Stimulated activated CD8-positive, alpha-beta memory T cell treated with anti-CD3 and anti-CD28 coated beads, Interleukin-12 subunit alpha, Interleukin-12 subunit beta, amount 100 ng/mL, for 1 hour (primary cell): ENCODE measurements at places on chromosomes 7 and 10.

DNA sequence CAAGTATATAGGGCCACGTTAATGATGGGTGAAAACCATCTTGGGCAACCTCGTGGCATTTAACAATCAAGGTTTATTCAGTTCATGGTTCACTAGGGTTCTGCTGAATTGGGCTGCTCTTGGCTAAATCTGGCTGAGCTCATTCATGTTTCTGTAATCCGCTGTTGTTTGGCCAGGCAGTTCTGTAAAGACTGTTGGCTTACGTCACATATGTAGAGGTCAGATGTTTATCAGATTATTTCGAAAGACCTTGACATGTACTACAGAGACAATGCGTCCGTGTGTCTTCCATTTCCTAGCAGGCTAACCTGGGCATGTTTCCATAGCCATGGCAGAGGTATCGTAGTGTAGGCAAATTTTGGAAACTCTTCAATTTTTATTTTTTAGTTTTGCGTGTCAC is 190.0 kb upstream of the ZWINT start:
- DNase-seq, result no peak

- no peak for DNase-seq
These were observed 765 bp downstream of the WBP1L start for GRCh38 chr10:102744374-102745051.

GRCh38 chr10:21304608-21305007 is 220.9 kb downstream of the SKIDA1 start:
- no peak for DNase-seq

- DNase-seq, result no peak
These were observed 52.8 kb downstream of the COBL start for GRCh38 chr7:51263631-51264484.

DNA sequence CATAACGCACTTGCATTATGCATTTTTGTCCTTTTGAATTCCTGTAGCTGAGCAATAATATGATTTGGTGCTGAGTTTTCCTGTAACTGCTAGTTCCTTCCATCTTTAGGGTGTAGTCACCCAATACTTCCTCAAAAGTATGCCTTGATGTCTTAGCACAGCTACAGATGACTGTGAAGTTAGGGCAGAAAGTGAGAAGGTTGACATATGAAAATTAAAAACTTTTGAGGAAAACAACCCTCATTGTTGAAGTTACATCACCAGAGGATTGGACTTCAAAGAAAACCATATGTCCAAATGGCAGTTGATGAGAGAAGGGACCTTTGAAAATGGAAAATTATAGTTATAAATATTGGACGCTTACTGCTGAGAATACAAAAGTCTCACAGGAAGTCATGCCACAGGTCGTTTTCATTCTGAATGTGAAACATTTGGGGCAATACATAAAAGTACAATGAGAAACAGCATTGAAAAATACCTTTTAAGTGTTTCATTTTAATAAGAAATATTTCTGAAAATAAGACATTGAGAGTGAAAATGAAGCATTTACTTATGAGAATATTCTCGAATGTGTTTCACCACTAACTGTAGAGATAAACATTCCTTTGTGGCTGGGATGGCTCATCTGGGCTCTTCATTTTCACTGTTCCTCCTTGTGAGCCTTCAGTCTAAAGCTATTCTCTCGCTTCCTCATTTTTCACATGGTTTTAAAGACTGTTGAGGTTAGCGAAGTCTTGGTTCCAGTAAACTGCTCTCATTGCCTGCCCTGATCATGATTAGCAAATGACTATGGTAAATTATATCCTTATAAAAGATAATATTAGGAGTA is 61.4 kb upstream of the NME8 start:
- DNase-seq, result no peak

DNA sequence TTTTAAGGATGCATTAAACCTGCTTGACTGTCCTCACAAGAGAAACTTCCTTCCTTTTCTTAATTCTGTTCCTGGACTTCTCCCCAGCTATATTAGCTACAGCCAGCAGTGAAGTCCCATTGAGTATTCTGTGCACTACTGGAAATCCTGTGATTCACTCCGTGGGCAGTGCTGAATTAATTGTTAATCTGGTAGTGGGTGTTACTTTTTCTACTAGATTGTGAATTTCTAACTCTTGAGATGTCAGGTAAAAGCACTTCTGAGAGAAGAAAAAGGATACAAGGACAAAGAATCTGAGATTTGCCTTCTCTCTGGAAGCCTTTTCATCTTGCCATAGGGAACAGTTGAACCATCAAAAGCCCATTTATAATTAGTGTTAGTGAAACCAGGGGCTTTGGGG is 33.9 kb downstream of the CYCS start:
- DNase-seq, result no peak

DNA sequence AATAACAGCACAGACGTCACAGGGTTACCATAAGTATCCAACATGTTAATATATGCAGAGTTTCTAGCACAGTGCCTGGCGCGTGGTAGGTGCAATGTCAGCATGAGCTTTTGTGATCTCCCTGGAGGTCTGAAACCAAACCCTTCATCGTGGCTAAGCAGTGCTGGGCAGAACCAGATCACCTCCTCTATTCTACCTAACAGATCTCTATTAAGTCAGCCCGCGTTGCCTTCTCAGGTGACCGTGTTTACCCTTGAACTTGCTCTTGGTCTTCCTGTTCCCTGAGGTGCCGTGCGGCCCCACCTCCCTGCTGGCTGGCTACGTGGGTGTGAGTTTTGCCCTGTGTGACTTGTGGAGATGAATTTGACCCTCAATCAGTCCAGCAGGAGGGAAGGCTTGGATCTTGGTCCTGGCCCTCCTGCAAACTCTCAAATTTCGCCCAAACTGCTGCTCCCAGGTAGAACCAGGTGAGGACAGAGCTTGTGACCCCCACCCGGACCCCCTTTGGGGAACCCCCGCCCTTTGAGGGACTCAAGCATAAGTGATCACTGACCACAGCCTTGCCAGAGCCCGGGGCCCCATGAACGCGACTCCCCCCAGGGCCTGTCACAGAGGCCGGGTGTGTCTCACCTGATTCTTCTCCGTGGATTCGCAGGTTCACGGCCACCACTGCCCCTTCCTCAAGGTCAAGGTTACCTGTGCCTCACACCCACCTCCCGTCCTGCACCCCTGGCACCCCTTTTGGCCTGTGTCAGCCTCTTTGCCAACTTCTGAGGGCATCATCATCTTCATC is 54.2 kb downstream of the ELFN1 start:
- no peak for DNase-seq

DNA sequence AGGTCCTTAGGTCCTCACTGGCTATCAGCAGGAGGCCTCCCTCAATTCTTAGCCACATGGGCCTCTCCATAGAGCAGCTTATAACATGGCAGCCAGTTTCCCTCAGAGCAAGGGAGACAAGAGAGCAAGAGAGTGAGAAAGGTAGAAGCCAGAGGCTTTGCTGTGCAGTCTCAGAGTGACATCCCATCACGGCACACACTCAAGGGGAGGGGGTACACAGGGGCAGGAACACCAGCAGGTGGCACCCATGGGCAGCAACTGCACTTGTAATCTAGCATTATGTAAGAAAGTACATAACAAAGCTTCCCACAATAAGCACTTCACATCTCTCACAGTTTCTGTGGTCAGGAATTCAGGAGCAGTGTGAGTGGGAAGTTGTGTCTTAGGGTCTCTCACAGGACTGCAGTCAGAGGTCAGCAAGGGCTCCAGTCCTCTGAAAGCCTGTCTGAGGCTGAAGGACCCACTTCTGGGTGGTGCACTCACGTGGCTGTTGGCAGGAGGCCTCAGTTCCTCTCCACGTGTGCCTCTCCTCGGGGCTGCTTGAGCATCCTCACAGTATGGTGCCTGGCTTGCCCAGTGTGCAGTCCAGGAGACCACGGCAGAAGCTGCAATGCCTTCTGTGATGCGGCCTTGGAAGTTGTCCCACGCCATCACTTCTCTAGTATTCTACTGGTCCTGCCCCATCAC is 159.4 kb downstream of the OAT start:
- DNase-seq, result no peak

- no peak for DNase-seq
These were observed 272.4 kb upstream of the CELF2 start for GRCh38 chr10:10745291-10745690.

GRCh38 chr10:133224756-133225372 is 5.2 kb upstream of the UTF1 start:
- DNase-seq, result no peak

GRCh38 chr7:138208864-138209263 is 132.6 kb downstream of the AKR1D1 start:
- DNase-seq, result no peak

- no peak for DNase-seq
These were observed 41.8 kb downstream of the ZCCHC24 start for GRCh38 chr10:79403441-79404230.

GRCh38 chr10:22736134-22736533 is 21.8 kb upstream of the PIP4K2A start:
- DNase-seq, result no peak

GRCh38 chr7:142745091-142745635 is 4.1 kb upstream of the PRSS1 start:
- no peak for DNase-seq

GRCh38 chr10:26787362-26787761 is 73.4 kb downstream of the ABI1 start:
- no peak for DNase-seq

- no peak for DNase-seq
These were observed 821.4 kb downstream of the CCSER2 start for GRCh38 chr10:85149766-85150165.

GRCh38 chr7:90816511-90817142 is 220.5 kb downstream of the CDK14 start:
- no peak for DNase-seq

GRCh38 chr7:89503281-89503680 is 651.0 kb upstream of the STEAP1 start:
- no peak for DNase-seq

GRCh38 chr7:31761646-31762045 is 74.6 kb downstream of the PPP1R17 start:
- no peak for DNase-seq
